ENCODE measurements at places on chromosomes 5 and 9.

DNA sequence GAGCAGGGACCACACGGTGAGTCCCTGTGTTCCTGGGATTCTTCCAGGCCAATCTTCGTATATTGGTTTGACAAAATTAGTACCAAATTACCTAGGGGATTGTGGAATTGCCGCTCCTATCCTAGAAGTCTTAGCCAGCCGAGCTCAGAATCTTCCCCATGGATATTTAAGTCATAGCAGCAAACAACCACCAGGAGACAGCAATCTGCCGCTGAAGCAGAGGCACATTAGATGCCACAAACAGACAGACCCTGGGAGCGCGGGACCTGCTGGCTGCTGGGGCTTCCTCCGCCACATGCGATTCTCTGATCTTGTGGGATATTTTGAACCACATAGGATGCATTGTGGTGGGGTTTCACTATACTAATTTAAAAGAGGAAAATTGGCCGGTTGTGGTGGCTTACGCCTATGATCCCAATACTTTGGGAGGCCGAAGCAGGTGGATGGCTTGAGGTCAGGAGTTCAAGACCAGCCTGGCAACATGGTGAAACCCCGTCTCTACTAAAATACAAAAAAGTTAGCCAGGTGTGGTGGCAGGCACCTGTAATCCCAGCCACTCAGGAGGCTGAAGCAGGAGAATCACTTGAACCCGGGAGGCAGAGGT lies 31.7 kb upstream of the ZBTB43 start:
- peak; percentile 73 for DNase-seq

DNA sequence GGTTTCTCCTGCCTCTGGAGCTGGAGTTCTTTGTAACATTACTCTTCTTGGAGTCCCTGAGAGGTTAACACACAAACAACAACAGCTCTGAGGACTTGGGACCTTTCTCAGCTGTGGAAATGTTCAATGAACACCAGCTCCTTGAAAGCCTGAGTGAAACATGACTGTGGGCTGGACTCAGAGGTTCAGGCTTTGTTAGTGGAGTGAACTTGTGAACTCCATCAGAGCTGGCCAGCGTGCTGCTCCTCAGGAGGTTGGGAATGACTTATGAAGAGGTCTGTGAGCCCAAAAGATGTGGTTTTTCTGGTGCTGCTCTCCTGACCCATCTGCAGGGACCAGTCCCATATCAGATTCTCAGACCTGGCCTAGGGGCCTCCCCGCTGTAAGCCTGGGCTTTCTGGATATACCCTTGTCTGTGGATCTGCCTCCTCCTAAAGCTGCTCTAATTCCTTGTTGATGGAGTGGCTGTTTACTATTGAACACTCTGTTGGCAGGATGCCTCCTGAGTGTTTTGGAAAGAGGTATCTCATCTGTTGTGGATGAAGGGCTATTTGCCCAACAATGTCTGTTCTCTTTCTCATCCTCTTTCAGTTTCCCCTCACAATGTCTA lies 170.0 kb upstream of the GDNF start:
- DNase-seq, result no peak

DNA sequence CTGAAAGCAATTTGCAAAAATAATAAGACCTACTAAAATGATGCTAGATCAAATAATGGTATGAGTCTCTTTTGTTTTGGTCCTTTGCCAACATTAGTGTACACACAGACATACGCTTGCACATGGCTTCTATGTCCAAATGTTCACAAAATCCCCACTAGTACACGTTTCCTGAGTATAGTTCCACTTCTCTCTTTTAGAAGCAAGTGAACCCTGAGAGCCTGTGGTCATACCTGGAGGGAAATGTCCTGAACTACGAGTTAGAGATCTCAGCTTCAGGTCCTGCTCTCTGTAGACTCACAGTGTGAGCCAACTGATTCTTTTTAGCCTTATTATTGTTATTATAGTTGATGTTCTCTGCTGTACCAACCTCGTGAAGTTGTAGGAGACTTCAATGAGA lies 47.3 kb upstream of the ACTBL2 start:
- no peak for DNase-seq

- DNase-seq, result no peak
Observed at GRCh38 chr9:14616188-14616982, 76.8 kb downstream of the ZDHHC21 start.

DNA sequence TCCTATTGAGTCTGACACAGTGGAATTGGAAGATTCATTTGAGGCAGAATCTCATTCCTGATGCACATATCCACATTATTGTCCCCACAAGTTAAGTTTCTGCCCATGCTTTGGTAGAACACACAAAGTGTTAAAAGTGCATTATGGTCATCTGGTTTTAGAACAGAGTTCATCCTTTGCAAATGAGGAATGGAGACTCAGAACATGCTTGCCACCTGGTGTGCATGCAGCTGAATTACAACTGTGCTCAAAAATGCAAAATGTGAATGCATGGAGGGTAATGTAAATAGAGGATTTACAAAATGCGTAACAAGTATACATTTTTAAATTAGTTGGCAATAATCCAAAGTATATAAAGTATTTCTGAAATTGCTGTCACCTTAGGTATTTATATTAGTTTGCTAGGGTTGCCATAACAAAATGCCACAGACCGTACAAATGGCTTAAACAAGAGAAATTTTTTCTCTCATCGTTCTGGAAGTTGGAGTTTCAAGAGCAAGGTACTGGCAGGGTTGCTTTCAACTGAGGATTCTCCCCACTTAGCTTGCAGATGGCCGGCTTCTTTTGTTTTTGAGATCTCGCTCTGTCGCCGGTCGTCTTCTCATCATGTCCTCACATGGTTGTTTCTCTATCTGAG lies 671.1 kb downstream of the TAF11L14 start:
- peak; percentile 50 for DNase-seq

DNA sequence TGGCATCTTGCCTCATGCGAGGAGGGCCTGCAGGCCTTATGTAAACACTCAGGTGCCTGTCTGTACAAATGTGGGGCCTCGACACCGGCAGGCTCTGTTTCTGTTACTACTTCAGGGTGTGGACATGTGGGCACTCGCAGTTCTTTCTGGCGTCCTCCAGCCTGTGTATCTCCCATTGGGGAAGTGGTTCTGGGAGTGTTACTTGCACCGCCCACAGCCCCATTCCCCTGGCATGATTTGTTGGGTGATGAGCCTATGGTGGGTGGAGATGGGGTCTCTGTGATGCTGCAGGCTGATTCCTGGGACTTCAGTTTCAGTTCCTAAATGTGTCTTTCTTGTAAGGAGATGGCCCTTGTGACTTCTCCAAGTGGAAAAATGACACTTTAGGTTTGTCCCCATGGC lies 82.1 kb upstream of the PITX1 start:
- no peak for DNase-seq

DNA sequence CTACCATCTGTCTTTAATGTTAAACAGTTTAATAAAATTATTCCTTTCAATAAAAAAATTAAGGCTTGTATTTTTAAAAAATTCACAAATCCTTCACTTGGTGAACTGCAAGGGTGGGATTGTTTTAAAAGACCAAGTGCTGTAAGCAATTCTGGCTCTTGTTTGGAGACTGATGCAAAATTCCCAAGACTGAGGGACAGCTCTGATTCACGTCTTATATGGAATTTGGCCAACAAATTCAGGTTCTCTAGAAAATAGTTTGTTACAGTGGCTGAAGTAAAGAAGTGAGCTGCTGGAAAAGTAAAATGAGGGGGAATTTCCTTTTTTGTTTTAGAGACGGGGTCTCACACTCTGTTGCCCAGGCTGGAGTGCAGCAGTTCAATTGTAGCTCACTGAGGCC lies 58.3 kb downstream of the PRELID2 start:
- no peak for DNase-seq

- DNase-seq, result no peak
Observed at GRCh38 chr9:6955251-6955921, 197.6 kb downstream of the KDM4C start.

DNA sequence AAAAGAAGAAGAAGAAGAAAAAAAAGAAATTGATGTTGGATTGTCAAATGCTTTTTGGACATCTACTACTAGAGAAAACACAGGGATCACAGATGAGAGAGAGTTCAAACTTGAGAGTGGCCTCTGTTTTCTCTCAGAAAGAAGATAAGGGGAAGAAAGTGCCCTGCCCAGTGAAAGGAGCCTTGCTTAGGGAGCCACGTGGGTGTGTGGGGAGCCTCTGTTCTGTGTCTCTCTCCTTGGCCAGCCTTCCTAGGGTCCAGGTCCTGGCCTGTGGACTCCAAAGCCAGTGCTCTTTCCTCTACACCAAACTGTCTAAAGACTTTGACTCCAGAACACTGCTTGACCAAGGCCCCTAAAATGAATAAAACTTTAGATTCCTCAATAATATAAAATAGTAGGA lies 22.0 kb upstream of the COL15A1 start:
- DNase-seq, result no peak

- no peak for DNase-seq
Observed at GRCh38 chr5:116759860-116760640, 185.4 kb upstream of the SEMA6A start.

DNA sequence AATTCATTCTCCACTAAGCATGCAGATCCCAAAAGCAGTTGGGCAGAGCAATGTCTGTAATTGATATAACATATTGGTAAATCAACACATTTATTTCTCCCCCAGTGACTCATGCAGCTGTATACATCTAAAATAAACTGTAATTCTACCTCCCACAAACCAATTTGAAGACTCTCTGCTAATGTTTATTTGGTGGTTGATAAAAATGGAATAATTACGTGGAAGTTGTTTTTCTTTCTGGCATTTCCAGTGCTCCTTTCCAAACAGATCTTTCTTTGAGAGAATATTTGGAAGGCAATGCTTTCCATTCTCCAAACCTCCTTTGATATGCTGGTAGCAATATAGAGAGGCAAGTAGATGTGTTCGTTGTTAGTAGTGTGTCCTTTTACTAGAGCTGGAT lies 194.7 kb downstream of the CHSY3 start:
- DNase-seq, result no peak

DNA sequence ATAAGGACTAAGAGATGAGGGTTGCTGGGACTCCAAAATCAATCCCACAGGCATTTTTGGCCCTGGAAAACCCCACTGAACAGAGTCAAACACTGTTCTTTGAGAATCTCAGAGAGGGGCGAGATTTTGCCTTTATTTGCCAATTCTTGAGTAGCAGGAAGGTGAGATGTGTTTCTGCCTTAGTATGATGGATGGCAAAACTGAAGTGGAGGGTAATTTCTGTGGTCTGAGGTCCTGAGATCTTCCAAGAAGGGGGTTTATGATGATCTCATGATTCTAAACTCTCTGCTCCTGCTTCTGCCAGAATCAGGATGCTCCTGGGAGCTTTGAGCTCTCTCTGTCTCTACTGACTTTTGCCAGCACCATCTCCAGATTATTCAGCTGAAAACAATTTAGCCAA lies 174.8 kb upstream of the CLINT1 start:
- DNase-seq, result no peak

GRCh38 chr5:128084228-128085167 lies 932 bp downstream of the SLC12A2 start:
- peak; percentile 55 for DNase-seq

DNA sequence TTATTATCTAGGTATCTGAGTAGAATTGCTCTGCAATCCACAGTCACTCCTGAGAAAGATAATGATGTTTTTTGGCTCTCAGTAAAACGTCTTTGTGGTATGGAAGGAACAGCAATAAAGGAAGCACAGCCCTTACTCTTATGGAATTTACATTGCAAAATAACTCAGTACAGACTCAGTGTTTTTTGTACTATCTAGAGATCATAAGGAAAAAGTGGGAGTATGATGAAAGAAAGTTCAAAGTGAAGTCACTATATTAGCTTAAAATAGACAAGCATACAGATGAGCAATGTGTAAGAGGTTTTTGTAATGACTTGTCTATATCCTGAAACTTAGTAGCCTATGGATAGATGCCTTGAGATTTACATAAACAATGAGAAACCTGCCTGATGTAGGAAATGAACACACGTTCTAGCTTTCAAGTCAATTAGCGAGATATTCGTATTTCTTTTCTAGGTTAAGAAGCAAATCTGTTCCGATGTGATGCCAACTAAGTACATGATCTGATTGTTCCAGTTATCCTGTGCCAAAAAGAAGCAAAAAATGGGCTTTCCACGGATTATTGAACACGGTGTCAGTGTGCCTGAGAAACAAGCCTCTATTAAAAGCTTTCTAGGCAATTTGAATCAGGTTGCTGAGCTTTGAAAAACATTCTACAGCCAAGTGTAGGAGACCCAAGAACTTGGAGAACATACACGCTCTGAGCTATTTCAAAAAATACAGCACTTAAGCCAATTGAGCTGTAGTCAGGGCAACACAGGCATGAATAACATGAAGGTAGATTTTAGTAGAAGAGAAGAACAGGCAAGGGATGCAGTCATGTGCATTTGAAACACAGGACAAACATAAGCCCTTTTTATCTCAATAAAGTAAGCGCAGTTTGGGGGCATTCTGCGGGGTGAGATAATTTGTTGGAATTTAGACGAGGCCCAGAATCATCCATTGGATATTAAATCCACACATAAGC lies 86.3 kb upstream of the TAF11L2 start:
- DNase-seq, result no peak

- no peak for DNase-seq
Observed at GRCh38 chr5:524973-525761, 918 bp upstream of the SLC9A3 start.

GRCh38 chr5:143235423-143235822 lies 168.1 kb downstream of the NR3C1 start:
- DNase-seq, result no peak

DNA sequence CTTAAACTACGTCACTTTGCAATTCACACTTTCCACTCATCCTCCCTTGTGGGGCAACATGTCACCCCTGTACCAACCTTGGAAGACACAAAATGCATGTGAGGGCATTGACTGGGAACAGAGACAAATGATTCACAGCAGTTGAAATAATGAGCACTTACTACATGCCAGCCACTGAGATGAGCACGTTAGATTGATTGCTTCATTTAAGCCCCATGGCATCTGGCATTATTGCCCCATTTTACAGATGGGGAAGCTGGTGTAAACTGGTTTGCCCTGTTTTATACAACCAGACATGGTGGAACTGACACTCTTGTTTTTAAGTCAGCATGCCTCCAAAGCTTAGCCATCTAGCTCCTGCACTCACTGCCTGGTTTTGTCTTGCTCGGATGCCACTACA lies 204.7 kb downstream of the PAPPA start:
- DNase-seq, result no peak

DNA sequence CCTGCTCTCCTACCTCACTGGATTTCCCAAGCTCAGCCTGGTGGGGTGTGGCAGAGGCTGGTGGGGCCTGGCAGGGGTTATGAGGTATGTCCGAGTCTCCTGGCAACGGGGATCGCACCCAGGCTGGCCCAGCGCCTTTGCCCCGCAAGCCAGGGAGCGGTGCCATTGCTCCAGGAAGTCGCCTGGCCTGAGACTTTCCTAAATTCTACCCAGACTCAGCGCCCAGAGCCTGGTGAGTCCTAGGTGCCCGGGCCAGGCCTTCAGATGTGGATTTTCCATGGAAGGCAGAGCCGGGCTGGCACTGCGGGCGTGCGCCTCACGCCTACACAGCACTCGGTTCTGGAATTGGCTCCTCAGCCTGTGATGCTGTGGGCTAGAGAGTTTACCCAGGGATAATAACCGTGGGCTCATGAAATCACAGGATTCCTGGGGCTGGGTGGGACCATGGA lies 155.4 kb upstream of the COL5A1 start:
- no peak for DNase-seq

GRCh38 chr9:81687521-81688261 lies 1.7 kb downstream of the TLE1 start:
- no peak for DNase-seq

- DNase-seq, result no peak
Observed at GRCh38 chr5:99004960-99005359, 76.2 kb upstream of the CHD1 start.

GRCh38 chr9:97390791-97391406 lies 21.0 kb upstream of the TDRD7 start:
- DNase-seq, result no peak

All from D341Med (cell line).